NCI-H1105 treated with DMSO at 0.1 percent for 48 hours (cell line): ENCODE measurements at places on chromosomes 4 and X.
A peak's percentile ranks its signal among the peaks of the same experiment; 100 is the strongest.

- DNase-seq = no peak
Measured at GRCh38 chr4:16160457-16160856, 65.8 kb downstream of the TAPT1 start.

DNA sequence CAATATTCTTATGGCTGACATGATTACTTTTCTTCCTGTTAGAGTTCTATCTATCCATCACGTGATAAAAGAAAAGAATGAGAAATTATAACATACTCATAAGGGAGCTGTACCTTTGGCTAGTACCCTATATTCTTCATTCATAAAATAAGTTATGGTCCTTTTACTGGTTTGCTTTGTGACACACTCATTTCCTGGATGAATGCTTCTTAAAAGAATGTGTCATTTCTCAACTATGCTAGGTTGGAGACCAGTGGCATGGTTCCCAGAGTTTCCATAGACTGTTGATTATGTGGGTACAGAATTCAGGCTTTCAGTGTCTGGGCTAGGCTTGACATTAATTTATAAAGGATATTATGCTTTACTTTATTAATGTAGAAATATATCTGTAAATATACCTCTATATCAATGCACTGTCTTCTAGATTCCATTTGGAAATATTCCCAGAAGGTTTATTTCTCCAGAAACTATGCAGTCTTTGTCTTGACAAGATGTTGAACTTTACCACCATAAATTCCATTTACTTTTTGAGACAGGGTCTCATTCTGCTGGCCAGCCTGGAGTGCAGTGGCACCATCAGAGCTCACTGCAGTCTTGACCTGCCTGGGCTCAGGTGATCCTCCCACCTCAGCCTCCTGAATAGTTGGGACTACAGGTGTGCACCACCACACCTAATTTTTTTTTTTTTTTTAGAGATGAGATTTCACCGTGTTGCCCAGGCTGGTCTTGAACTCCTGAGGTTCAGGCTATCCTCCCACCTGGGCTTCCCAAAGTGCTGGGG is 23.8 kb downstream of the NUDT6 start:
- DNase-seq = no peak

GRCh38 chrX:134933911-134934310 is 56.9 kb upstream of the SMIM10 start:
- peak; percentile 17 for DNase-seq

GRCh38 chrX:85111347-85111746 is 107.7 kb downstream of the APOOL start:
- DNase-seq = peak; percentile 21

- DNase-seq = no peak
Measured at GRCh38 chr4:140971077-140971792, 162.0 kb downstream of the RNF150 start.

GRCh38 chr4:77349796-77350195 is 192.8 kb downstream of the CCNG2 start:
- no peak for DNase-seq

GRCh38 chr4:111707491-111707890 is 437.8 kb upstream of the FAM241A start:
- DNase-seq = no peak

- DNase-seq = no peak
Measured at GRCh38 chr4:25001509-25001908, 29.2 kb downstream of the LGI2 start.

DNA sequence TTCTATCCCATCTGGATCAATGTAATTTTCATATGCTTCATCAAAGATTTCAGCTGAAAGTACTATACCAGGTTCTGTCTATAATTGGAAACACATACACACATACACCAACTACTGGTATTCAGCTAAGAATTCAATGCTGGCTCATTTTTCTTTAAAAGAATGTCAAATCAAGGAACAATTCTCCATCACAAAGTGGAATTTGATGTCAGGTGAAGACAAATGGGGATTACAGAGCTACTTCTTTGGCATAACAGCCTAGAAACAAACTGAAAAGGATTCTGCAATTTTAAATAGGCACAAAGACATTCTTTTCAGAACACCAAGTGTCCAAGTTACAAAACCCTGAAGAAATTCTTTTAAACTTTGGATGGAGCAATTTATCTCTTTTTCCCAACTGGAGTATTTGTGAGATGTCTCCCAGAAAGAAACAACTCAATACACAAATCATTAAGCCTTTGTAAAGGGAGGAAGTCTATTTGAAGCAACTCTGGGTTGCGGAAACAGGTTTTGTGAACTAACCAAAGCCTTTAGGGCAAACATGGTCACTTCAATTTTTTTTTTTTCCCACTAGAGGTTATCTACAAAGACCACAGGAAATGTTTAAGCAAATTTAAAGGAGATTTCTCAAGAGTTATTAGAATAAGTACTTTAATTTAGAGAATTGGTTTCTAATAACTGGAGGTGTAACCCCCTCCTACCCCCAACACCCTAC is 1.9 kb upstream of the FAM9C start:
- DNase-seq = no peak

DNA sequence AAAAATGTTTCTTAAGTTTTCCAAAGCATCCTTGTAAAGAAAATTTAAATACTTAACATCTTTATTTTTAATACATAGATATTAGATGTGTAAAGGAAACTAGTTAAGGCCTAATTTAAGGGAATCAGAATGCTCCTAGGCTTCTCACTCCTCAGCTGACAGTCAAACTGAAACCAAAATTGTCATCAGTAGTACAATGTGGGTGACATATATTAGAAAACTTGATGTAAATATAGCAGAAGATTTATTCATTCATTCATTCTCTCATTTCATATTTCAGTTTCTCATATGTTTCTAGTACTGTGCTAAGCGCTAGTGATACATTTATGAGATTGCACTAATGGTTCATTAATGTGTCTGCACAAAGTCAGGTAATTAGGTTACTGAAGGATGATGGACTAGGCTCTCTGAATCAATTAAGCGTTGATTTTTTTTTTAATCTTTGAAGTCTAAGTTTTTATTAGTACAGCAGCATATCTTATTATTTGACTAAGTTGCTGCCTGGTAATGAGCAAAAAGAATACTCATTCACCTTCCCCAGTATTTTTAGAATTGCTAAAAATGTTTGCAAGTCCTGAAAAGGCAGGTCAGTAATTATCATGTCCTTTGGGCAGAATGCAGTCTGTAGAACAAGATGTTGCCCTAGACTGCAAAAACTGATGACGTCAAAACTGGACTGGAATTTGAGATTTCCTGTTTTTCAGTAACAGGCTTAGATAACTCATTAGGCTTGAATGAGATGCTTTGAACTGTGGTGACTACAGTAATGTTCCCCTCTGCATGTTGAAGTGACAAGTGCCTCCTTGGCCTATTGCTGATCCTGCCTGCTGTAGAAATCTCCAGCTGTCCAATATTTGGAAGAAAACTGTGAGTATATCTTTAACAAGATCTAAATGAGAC is 128.7 kb downstream of the ARHGAP24 start:
- DNase-seq = peak; percentile 49

GRCh38 chr4:156137679-156138473 is 184.2 kb upstream of the CTSO start:
- DNase-seq = no peak

GRCh38 chrX:7146020-7146702 is 1.4 kb upstream of the STS start:
- DNase-seq = no peak

GRCh38 chrX:135425026-135425965 is 3.6 kb downstream of the SMIM10L2A start:
- DNase-seq = no peak

DNA sequence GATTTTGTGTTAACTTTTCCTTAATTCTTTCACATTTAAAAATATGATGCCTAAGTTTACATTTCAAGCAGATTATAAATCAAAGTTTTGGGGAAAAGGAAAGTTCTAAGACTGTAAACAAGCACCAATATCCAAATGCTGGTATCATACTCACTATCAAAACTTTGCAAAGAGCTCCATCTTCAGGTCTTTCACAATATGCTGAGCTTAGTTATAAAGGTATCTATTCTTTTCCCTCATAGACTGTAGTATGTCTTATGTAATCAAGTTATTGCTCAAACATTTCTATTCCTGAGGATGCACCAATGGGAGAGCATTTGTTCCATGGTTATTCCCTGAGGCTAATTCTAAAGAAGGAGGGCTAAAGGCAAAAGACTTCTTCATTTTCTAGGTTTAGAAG is 207.9 kb upstream of the FAM241A start:
- DNase-seq = peak; percentile 47

GRCh38 chrX:39728025-39728424 is 369.7 kb downstream of the BCOR start:
- no peak for DNase-seq

DNA sequence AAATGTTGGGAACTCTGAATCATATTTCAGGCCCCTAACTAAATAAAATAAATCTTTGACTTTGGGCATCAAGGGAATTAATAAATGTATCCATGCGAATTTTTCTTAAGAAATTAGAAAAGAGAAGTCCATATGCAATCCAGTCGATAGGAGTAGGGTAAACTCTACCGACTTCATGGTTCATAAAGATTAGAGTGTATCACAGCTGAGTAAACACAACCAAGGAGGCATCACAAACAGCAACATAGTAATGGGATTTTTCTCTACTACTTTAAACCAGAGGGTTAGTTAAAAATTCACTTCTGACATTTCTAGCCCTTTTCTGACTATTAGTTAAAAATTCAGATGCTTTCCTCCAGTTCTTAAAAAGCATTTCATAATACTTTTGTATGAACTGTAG is 19.9 kb downstream of the SEPTIN11 start:
- DNase-seq = no peak

GRCh38 chrX:13815664-13816063 is 1.2 kb downstream of the GPM6B start:
- DNase-seq = no peak

DNA sequence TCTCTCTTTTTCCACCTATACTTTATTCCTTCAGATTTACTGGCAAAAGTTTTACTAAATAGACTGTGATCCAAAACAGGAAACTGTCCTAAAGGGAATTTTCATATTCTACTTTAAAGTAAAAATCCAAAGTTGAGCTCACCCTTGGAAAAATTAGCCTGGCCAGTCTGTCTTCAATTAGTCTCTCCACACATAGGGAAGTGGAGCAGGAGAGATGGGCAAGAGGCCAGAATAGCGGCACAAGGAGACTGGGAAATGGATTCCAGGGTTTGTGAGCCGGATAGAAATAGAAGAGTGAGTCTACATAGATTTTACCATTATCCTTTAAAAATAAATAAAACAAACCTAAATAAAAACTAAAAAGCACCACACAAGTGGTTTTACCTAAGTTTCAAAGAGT is 16.2 kb upstream of the FRMD7 start:
- no peak for DNase-seq

DNA sequence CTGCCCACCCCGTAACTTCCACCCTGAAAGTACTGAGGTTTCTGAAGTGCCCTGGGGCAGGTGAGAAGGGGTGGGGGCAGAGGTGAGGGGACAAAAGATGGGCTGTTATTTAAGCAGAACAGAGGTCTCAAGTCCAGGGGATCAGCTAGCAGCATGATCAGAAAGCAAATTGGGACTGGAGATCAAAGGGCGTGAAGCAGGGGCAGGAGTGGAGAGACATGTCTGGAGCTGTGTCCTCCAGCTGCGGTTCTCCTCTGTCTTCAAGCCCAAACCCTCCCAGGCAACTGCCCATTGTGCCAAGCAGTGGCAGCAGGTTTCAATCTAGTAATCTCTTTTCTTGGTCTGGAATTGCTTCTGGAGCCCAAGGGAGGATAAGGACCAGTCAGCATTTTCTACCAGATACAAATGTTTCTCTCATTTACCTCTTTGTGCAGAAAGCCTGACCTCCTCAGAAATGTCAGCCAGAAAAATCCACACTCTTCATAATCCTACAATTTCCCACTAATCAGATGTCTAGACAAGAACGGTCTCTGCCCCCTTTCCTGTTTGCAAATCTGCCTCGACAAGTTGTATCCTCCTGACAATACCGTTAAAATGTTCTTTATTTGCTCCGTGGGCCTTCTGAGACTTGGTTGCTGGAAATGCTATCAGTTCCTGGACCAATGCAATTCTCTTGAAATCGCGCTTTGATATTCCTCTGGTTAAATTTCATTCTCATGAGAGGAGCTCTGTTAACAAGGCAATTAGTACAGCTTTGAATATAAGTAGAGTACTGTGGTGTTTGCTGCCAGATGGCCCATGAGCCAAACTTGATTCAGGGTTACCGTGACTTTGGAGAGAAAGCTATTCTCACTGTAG is 23.2 kb upstream of the RASL11B start:
- DNase-seq = no peak

DNA sequence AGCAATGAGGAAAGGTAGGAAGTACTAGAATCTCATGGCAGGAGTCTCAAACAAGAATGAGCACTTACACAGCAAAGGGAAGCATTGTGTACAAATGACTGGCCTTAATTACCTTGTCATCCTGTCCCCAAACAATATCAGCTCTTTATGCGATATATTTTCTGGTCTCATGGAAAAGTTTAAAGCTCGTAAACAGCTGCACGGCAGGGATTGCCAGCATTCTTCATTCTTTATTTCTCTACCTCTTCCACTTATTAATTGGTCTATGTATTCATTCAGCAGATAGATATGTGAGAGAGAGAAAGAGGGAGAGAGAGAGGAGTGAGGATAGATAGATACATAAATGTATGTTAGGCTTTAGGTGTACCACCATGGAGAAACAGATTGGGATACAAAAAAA is 155.8 kb upstream of the FAT4 start:
- DNase-seq = no peak

- DNase-seq = no peak
Measured at GRCh38 chrX:3046253-3047240, 5.3 kb downstream of the ARSF start.

DNA sequence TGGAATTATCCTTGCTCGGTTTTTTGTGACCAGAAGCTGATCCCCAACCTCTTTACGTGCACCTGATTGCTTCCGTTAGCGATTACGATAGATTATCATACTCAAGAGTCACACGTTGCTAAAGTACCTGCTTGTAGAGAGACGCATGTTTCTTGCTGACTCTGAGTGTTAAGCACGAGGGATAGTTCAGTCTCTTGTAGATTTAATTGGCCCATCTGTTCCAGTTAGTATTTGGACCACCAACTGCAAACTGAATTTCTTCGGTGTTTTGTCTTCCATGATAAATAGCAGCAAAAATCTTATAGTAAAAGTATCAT is 516 bp upstream of the COX18 start:
- DNase-seq = peak; percentile 76

DNA sequence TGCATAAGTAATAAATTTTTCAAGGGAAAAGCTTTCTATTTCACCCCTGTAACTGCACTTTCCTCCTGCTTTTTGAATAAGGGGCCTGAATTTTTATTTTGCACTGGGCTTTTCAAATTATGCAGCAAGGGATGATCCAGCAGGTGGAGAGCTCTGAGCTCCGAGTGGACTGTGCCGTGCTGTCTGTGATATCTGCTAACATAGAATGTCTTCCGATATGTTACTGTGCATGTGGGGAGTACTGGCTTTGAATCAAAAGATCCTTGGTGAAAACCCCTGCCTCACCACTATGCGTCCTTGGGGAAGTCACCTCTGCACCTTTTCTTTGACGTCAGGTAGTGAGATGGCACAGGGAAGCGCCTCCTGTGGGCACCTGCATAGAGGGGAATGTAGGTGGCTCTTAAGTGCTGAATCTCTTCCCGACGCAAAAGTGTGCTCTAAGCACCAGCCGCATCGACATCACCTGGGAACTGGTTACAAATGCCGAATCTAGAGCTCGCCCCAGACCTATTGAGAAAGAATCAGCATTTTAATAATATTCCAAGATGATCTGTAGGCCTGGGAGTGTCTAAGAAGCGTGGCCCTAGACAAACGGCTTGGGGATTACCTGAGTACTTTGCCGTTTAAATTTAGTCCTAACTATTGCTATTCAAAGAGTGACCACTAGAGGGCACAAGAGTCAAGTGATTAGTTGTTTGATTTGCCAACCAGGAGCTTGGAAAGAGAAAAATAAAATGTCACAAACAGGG is 19.2 kb upstream of the WFS1 start:
- DNase-seq = peak; percentile 50
